ENCODE measurements at places on chromosomes 4 and X.

- DNase-seq = no peak
Measured at GRCh38 chr4:41125558-41126311, 88.6 kb downstream of the APBB2 start.

GRCh38 chrX:153814591-153815315, 15.6 kb downstream of the PDZD4 start:
- no peak for DNase-seq

GRCh38 chr4:110586131-110586850, 36.6 kb downstream of the PITX2 start:
- no peak for DNase-seq

DNA sequence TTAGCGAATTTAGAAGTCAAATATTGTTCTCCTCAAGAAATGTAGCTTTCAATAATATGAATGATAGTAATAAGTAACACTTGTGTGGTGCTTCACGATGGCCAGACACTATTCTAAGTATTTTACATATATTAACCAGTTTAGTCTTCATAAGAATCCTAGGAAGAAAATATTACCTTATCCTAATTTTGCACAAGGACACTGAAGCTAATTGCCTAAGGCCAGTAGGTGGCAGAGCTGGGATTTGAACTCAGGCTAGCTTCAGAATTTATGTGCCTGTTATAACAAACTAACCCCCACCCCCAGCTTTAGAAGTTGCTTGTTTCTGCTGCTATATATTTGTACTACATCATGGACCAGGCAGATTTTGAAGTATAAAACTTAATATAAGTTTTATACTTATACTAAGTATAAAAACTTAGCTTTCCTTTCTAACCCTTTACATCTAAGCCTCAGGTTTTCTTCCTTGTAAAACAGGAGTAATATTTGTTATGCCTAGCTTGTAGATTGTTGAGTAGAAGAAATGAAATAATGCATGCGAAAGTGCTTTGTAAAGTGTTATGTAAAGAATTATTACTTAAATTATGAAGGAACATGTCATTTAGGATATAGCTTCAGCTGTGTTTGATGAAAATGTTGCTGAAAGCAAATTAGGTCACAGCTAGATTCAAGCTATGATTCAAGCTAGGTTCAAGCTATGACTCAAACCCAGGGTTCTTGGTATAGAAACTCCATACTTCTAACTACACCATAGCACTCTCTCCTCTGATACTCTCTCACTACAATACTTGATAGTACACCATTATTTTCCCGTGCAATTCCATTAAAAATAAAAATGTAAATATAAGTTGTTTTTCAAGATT, 4.2 kb upstream of the CDS1 start:
- DNase-seq = no peak

DNA sequence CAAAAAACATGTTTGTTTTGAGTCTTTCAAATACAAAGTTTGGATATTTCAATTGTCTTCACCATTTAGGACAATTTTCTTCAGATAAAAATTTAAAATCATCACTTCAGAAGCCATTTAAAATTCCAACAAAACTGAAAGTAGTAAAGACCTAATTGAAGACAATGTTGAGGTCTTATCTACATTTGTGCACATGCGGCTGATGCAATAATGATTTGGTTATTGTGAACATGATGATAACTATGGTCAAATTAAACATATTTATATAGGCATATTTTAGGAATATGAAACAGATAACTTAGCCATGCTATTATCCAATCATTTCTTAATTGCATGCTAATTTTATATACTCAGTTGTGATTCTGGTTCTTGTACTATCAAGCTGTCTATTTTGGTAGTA, 407.5 kb downstream of the GALNTL6 start:
- DNase-seq = no peak

- no peak for DNase-seq
Measured at GRCh38 chrX:13419918-13420317, 100.1 kb upstream of the ATXN3L start.

DNA sequence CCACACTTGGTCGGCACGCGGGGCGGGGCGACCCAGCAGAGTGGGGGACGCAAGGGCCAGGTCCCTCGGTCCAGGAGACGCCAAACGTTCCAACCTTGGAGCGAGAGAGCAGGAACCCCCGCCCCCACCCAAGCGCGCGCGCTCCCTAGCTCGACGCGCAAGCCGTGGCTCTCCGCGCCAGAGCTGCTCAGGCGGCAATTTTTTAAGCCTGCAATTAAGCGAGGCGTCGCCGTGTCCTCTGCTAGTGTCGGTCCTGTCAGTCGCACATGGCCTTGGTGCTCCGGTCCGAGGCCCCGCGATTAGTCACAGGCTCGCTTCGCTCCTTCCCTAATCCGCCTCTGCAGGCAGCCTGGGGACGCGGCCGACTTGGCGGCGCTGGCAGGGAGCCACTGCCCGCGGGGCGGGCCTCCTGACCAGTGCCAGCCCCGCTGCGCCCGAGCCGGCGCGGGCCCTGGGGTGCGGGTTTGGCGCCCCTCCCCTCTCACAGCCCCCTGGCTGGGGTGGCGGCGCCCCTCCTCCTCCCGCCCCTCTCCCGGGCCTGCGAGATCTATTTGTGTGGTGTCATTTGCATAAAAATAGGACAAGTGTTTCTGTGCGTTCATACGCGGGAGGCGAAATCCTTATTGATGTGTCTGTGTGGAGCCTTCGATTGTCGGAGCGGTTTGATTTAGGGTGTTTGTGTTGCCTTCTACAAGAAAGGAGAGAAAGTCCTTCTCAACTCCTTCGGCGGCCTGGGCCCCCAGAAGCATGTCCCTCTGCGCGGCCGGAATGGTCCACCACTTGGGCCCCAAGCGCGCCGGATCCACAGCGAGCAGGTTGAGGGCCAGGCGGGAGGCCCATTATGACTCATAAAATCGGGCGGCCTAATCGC, 9.8 kb upstream of the BCOR start:
- no peak for DNase-seq

DNA sequence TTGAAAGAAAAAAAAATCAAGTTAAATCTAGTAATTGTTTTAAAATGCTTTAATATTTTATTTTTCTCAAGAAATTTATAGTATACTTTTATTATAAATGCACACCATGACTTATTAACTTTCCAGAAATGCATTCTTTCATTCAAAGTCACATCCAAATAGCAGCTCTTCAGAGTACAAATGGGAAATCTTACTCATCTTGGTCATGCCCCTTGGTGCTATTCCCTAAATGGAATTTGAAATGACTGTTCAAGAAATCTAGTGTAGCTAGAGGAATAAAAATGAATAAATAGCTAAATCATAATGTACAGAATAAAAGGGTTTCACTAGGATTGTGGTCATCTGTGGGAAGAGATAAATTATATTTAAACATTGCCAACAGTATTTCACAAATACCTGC, 1139.7 kb downstream of the PCDH18 start:
- DNase-seq = no peak

- DNase-seq = no peak
Measured at GRCh38 chrX:129496625-129497024, 26.7 kb downstream of the SMARCA1 start.

GRCh38 chr4:67437974-67438713, 107.2 kb downstream of the CENPC start:
- no peak for DNase-seq

GRCh38 chrX:109886122-109886761, 116.7 kb upstream of the TMEM164 start:
- DNase-seq = no peak

DNA sequence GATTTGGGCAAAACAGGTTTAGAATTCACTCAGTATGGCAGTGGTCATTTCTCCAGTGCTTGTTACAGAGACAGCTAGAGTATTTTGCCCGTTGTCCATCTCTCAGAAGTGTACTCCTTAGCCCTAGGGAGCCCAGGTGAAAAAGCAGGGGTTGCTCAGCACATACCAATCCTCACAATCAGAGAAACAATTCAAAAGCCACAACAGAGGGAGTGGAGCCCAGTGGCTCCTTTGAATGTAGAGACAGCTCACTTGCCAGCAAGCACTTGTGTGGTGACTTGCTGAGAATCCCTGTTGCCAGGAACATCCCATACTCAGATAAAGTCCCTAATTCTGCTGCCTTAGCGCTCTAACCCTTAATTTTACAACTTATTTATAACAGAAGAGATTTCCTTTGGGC, 1488.3 kb downstream of the RPA4 start:
- no peak for DNase-seq

DNA sequence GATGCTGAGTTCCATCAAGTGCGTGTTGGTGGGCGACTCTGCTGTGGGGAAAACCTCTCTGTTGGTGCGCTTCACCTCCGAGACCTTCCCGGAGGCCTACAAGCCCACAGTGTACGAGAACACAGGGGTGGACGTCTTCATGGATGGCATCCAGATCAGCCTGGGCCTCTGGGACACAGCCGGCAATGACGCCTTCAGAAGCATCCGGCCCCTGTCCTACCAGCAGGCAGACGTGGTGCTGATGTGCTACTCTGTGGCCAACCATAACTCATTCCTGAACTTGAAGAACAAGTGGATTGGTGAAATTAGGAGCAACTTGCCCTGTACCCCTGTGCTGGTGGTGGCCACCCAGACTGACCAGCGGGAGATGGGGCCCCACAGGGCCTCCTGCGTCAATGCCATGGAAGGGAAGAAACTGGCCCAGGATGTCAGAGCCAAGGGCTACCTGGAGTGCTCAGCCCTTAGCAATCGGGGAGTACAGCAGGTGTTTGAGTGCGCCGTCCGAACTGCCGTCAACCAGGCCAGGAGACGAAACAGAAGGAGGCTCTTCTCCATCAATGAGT, 46.6 kb downstream of the RHOH start:
- DNase-seq = no peak

GRCh38 chrX:133923113-133923512, 62.3 kb downstream of the GPC3 start:
- no peak for DNase-seq

GRCh38 chrX:37989304-37989703, 17.0 kb upstream of the SYTL5 start:
- no peak for DNase-seq

- no peak for DNase-seq
Measured at GRCh38 chr4:1321946-1322650, 24.9 kb upstream of the UVSSA start.
